ENCODE measurements at places on chromosomes 5 and 9.

DNA sequence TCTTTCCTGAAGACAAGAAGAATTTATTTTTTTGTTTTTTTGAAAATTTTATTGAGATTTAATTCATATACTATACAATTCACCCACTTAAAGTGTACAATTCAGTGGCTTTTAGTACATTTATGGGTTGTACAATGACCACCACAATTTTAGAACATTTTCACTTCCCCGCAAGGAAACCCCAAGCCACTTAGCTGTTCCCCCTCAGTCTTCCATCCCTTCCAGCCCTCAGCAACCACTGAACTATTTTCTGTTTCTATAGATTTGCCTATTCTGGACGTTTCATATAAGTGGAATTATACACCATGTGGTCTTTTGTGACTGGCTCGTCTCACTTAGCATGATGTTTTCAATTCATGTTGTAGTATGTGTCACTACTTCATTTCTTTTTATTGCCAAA is 28.0 kb downstream of the DNAI1 start:
- DNase-seq, result no peak

- no peak for DNase-seq
Observed at GRCh38 chr5:114953565-114953964, 216.1 kb downstream of the TRIM36 start.

DNA sequence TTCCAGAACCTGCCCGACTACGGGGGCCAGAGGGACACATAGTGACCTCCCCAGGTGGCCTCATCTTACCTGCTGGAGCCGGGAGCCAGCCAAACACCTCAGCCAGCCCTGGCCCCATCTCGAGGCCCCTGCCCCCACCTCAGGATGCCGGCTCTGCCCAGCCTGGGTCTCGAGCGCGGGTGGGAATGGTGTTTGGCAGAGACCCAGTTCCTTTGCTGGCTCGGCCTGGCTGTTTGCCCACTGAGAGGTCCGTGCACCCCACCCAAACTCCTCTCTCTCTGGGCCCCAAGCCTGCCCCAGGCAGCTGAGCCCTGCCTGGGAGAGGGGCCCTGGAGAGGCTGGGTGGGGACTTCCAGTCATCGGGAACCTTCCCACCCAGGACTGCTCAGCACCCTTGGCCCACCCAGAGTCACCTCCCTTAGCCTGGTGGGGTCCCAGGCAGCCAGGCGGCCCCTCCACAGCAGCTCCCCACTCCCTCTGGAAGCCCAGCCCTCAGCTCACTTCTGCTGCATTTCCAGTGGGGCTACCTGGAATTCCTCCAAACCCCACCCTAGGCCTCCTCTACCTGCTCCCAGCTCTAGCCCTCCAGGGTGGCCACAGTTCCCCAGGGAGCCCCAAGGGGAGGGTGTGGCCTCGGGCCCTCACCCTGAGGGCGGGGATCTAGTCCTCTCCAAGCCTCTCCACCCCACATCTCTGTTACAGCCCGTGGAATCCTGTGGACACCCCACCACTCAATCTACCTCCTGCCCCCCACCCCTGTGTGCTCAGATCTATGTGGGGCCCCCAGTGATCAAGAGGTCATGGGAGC is 42.4 kb upstream of the UBAC1 start:
- DNase-seq, result no peak

DNA sequence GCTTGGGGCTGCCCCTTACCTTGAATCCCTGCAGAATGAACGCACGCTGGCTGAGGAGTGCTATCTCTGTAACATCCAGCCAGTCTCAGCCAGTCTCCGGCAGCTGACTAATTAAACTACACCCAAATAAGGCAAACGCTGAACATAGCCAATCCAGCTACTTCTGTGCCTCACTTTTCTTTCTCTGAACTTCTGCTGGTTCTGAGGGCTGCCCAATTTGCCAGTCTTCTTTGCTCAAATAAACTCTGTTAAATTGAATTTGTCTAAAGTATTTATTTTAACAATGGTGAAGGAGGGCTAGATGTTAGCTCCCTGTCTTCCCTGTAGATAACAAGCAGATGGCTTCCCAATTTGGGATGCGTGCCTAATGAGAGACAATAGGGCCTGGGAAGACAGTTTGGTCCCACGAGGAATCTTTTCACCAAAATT is 154.0 kb upstream of the NFIL3 start:
- no peak for DNase-seq

GRCh38 chr5:43298443-43298842 is 14.8 kb downstream of the HMGCS1 start:
- no peak for DNase-seq

GRCh38 chr9:11374926-11375325 is 762.1 kb upstream of the PTPRD start:
- DNase-seq, result no peak

- DNase-seq, result no peak
Observed at GRCh38 chr5:80103371-80103770, 68.2 kb downstream of the THBS4 start.

GRCh38 chr5:35488055-35488454 is 129.6 kb upstream of the SPEF2 start:
- DNase-seq, result no peak

DNA sequence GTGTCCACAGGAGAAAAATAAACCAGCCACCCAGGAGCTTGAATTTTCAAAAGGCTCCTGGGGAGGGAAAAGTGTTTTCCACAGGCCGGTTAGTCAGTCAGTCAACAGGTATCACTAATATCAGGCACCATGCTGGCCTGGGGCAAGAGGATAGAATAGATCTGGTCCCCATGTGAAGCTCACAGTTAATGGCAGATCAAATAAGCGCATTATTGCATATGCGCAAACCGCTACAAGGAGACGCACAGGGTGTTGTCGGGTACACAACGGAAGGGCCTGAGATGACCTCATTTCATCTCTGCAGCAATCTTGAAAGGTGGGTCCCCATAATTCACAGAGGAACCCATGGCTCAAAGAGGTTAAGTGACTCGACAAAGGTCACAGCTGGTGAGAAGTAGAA is 260.7 kb downstream of the CRB2 start:
- no peak for DNase-seq

- no peak for DNase-seq
Observed at GRCh38 chr9:36492865-36493264, 79.8 kb upstream of the MELK start.

- DNase-seq, result no peak
Observed at GRCh38 chr9:109409773-109410397, 88.2 kb downstream of the PTPN3 start.

DNA sequence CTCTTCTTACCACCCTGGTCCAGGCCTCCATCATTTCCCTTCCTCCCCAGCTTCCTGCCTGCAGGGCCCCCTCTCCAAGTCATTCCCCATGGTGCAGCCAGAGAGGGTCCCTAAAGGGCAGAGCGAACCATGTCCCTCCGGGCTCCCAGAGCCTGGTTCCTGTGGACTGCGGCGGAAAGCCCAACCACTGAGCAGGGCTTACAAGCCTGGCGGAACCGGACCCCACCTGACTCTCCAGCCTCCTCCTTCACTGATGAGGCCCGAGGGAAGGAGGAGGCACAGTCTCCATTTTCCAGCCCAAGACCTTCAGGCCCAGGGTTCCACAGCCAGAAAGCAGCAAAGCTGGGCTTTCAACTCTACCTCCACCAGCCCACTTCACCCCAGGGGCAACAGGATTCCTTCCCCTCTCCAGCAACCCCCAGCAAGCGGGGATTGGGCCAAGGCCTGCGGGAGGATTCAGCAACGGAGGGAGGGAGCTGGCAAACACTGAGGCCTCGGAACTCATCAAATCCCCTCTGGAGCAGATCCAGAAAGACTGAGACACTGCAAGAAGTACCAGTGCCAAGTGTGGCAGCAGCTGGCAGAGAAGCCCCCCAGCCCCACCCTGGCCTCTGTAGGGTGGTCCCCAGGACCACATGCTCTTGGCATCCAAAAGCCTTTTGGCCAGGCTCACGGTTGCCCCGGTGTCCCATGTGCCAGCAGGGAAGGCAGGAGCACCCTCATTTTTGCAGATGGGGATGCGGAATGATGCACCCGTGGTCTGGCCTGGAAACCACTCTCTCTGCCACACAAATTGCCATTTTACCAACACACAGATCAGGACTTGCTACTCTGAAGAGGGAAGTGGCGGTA is 3.1 kb downstream of the FAM163B start:
- DNase-seq, result no peak

DNA sequence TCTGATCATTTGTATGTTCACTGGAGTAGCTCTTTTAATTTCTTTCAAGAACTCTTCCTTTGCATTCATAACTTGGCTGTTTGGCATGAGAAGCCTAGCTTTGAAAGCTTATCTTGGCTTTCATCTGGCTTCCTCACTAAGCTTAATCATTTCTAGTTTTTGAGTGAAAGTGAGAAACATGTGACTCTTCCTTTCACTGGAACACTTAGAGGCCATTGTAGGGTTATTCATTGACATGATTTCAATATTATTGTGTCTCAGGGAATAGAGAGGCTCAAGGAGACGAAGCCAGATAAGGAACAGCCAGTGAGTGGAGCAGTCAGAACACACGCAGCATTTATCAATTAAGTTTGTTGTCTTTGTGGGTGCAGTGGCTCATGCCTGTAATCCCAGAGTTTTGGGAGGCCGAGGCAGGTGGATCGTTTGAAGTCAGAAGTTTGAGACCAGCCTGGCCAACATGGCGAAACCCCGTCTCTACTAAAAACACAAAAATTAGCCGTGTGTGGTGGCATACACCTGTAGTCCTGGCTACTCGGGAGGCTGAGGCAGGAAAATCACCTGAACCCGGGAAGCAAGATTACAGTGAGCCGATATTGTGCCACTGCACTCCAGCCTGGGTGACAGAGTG is 98.3 kb downstream of the UGCG start:
- no peak for DNase-seq

DNA sequence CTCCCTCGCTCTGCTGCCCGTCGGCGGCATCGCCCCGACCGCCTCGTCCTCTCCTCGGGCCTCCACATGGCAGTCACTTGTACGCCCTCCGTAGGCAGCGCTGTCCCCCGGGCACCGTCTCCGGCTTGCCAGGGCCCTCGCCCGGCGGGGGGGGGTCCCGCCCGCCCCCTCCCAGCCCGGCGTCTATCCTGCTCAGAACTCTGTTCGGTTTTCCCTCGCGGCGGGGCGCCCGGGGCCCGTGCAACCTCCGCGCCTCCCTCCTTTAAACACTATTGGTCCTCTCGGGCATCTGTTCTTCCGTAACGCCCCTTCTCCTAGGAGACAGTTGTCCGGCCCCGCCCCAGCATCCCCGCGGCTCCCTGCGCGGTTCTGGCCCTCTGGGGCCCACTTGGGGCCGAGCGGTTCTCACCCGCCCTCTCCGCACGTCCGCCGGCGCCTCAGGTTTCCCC is 831 bp downstream of the ODF2 start:
- peak; percentile 80 for DNase-seq

- no peak for DNase-seq
Observed at GRCh38 chr5:61280205-61280604, 51.9 kb upstream of the ZSWIM6 start.

DNA sequence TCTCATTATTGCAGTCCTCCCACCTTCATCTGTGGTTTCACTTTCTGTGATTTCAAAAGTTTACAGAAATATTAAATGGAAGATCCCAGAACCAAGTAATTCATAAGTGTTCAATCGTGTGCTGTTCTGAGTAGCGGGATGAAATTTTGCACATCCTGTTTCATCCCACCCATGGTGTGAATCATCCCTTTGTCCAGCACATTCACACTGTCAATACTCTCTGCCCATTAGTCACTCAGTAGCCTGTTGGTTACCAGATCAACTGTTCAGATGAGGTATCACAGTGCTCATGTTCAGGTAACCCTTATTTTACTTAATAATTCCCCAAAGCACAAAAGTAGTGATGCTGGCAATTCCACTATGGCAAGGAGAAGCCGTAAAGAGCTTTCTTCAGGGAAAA is 26.8 kb downstream of the FAM81B start:
- no peak for DNase-seq

GRCh38 chr9:136399176-136400037 is 563 bp downstream of the SNAPC4 start:
- DNase-seq, result no peak

DNA sequence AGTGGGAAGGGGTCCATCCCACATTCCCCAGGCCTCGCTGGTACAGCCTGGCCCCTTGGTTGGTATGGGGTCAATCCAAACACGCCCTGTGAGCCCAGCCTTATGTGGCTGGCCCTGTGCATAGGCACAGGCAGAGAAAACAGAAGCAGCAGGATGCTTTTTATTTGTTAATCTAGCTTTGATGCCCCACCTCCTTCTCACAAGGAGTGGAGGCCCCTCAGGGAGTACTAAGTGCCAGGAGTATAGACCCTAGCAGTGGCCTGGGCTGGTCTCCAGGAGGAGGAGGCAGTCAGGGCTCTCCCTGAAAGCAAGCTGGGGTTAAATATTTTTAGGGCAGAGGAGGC is 14.6 kb upstream of the TCF7 start:
- DNase-seq, result no peak

All from left forelimb (tissue), 1 donor.